ACHN (cell line): ENCODE measurements at places on chromosomes 2 and 18.

DNA sequence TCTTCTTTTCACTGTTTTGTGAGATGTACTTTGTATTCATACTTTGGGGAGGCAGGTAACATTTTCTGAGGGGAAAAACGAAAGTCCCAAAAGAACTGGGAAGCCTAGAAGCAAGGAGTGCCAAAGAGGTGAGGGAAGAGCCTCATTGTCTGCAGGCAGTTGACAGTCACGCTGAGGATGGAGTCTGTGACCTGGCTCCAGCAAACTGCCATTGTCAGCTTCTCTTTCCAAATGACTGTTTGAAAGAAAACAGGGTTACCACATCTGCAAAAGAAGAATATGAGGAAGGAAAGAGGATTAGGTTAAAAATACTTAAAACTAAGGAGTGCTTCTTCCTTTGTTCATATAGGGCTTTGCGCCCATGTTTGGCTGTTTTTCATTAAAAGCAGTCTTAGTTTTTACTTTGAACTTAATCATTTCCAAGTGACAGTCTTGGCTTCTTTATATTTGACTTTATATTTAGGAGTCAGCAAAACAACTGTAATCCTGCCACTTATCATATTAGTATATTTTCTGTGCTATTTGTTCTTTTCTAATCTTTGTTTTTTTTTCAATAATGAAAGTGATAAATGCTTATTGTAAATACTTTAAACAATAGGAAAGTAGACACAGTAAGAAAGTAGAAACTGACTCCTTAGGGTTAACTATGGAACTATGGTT is 35.0 kb downstream of the CERS6 start:
- no peak for DNase-seq

GRCh38 chr2:240913810-240914644 is 7.9 kb downstream of the CROCC2 start:
- DNase-seq, result peak; percentile 55

- DNase-seq, result no peak
Measured at GRCh38 chr18:24695168-24695567, 234.7 kb downstream of the HRH4 start.

DNA sequence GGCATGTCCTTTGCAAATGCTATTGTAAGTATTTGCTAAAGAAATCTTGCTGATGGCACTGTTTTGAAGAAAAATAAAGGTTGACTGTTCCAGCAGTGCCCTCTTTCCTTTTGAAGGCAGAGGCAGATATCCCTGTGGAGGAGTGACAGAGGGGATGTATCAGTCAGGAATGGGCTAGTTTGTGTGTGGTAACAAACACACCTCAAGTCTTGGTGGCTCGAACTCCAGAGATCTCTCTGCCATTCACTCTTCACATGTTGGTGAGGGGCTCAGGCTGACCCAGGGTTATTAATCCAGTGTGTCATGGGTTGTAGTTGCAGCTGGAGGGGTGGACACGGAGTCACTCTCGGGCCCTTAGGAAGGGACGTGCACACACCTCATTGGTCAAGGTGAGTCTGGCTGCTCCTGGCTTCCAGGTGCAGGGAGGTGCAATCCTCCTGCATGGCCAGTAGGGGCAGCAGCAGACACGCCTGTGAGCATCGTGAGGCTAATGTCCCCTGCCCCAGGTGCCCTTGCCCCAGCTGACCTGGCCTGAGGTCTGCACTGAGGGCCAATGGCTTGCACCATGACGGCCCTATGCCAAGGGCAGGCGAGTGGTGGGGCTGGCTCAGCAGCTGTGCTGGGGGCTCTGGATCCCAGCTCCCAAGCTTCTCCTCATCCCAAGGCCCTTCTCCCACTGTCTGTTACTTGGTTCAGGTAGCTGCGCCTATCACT is 146.5 kb downstream of the ASB1 start:
- peak; percentile 12 for DNase-seq

- DNase-seq, result no peak
Measured at GRCh38 chr2:206388698-206389097, 54.6 kb upstream of the ADAM23 start.

GRCh38 chr2:27765621-27766286 is 5.8 kb upstream of the MRPL33 start:
- DNase-seq, result no peak

GRCh38 chr2:168916331-168916675 is 15.2 kb downstream of the G6PC2 start:
- no peak for DNase-seq

GRCh38 chr2:132774189-132774588 is 104.2 kb upstream of the LYPD1 start:
- DNase-seq, result peak; percentile 24

- DNase-seq, result no peak
Measured at GRCh38 chr2:217204358-217204757, 344.5 kb upstream of the TNP1 start.

GRCh38 chr18:32907311-32907585 is 134.4 kb upstream of the KLHL14 start:
- DNase-seq, result no peak

DNA sequence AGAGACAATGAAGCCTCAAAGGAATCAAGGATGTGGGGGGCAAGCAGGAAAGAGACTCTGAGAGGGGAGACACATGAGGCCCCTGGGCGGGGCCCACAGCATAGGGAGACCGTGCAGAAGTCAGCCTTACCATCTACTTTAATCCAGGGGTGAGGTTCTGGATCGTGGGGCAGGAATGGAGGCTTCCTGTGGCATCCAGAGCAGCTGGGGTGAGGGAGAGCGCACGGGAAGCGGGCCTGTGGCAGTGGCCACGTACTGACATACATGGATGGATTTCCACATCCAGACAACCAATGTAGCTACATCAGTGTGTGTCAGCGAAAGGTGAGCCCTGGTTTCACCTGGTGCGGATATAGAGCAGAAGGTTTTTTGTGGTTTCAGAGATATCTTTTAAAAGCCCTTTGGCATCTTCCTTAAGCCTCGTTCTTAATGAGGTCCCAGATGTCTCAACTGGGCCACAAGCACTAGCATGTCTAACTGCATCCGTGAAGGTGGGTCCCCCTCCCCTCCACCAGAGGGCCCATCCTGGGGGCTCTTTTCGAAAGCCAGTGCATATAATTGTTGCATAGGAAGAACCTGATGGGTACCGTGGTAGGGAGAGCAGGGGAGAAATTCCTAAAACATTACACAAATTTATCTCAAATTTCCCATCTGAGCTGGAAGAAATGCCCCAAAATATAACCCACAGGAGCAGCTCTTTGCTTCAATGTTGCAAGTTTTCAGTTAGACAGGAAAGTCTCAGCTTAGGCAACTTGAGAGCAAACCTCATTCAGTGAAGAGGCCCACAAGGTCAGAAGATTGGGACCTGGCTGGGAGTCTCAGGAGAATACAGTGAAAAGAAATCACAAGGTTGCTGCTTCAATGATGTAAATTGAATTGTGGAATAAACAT is 90.9 kb downstream of the SP3 start:
- peak; percentile 45 for DNase-seq

DNA sequence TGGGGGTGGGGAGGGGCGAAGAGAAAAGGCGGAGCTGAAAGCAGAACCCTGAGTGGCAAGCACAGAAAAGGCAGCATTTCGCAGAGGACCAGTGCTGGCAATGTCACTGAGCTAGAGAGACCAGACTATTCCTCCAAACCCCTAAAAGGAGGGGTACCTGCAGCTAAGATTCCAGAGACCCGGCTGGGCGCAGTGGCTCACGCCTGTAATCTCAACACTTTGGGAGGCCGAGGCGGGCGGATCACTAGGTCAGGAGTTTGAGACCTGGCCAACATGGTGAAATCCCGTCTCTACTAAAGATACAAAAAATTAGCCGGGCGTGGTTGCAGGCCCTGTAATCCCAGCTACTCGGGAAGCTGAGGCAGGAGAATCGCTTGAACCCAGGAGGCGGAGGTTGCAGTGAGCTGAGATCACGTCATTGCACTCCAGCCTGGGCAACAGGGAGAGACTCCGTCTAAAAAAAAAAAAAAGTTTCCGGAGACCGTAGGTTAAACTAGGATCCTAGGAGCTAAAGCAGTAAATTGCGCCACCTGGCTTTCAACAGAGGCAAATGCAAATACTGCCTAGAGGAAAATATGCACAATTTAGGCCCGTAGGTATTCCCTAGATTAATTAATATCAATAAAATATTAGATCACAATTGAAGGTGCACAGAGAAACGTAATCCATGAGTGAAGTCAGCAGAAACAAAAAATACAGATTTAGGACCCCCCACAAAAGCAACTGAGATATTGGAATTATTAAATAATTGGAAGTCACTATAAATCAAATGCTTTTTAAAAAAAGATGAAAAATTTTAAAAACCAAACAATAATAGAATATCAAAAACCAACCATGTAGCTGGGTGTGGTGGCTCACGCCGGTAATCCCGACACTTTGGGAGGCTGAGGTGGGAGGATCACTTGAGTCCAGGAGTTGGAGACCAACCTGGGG is 4.9 kb downstream of the UCN start:
- DNase-seq, result peak; percentile 87

GRCh38 chr18:44637210-44638033 is 43.3 kb upstream of the SETBP1 start:
- DNase-seq, result peak; percentile 78

DNA sequence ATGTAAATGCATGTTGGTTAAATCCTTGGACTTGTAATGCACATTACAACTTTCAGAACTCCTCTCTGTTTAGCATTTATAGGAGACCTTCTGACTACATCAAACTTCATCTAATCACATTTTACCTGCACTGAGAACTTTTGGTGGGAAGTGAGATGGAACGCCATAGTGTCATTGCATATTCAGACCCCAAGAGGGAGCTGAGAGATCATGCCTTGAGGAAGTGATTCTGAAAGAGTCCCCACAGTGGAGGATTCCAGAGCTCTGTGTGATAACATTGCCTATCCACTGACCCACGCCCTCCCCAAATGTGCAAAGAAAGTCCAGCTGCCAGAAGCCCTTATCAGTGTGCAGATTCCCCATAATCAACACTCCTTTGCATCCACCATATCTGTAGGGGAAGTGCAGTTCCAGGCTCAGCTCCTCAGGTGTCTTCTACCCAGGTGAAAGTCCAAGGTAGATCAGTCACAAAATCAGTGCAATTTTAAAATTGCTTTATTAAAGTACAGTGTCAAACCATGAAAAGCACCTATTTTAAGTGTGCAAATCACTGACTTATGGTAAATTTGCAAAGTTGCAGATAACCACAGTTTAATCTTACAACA is 212.4 kb downstream of the RPIA start:
- peak; percentile 54 for DNase-seq

DNA sequence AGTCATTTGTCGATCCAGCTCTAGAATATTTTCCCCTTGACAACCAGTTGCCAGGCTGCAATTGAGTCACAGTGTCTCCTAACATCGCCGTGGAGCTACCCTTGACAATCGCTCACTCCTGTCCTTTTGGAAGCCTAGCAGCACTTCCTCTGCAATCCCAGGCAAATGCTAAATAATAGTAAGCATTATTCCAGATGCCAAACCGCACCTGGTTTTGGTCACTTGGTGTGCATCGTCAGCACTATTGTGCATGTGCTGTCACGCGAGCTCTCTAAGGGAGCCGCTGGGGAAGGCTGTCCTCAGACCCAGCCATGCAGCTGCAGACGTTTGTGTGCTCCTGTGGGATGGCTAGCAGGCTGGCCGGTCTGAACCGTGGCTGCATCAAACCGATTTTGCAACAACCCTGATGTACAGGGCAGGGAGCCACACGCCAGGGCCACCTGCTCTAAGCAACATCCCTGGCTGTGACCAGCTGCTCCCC is 549.5 kb upstream of the ID2 start:
- DNase-seq, result no peak

- no peak for DNase-seq
Measured at GRCh38 chr2:239819091-239819973, 205.8 kb downstream of the NDUFA10 start.

- DNase-seq, result peak; percentile 91
Measured at GRCh38 chr2:72115110-72116080, 32.3 kb downstream of the CYP26B1 start.

DNA sequence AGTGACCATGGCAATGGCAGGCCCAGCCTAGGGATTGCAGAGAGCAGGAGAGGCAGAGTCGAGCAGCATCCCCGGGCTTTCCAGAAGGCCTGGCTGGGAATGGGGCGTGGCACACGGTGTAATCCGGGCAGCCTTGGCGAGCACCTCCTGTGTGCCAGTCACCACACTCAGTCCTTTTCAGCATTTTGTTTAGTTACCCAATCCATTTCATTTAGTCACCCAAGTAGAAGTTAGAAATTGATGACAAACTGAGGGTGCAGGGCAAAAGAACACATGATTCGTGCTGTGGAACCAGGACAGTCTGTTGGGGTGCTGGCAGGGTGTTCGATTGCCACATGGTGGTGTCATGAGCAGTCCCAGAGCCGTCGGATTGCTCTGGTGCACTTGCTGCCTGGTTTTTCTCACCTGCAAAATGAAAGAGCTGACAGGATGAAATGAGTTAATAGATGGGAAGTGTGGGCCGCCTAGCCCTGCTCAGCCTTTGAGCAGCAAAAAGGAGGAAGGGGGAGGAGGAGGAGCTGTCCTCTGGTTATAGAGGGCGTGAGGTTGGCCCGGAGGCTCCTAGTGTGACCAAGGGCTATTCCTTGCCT is 299.4 kb downstream of the AGAP1 start:
- peak; percentile 41 for DNase-seq

- no peak for DNase-seq
Measured at GRCh38 chr2:54306556-54306955, 50.5 kb upstream of the TSPYL6 start.

GRCh38 chr18:54130631-54131030 is 93.8 kb downstream of the MBD2 start:
- DNase-seq, result no peak

- DNase-seq, result no peak
Measured at GRCh38 chr2:100429726-100430125, 12.3 kb upstream of the CHST10 start.

- DNase-seq, result no peak
Measured at GRCh38 chr2:219408204-219408603, 10.0 kb upstream of the DES start.

GRCh38 chr2:169002161-169002738 is 28.9 kb downstream of the ABCB11 start:
- DNase-seq, result no peak

- no peak for DNase-seq
Measured at GRCh38 chr2:161111531-161111930, 48.7 kb upstream of the TANK start.
